NCI-H748 treated with DMSO at 0.1 percent for 48 hours (cell line): ENCODE measurements at places on chromosomes 2 and 18.

- no peak for DNase-seq
Measured at GRCh38 chr2:95390272-95390880, 12.1 kb upstream of the FAHD2A start.

- DNase-seq: no peak
Measured at GRCh38 chr2:193141-193671, 70.6 kb downstream of the SH3YL1 start.

DNA sequence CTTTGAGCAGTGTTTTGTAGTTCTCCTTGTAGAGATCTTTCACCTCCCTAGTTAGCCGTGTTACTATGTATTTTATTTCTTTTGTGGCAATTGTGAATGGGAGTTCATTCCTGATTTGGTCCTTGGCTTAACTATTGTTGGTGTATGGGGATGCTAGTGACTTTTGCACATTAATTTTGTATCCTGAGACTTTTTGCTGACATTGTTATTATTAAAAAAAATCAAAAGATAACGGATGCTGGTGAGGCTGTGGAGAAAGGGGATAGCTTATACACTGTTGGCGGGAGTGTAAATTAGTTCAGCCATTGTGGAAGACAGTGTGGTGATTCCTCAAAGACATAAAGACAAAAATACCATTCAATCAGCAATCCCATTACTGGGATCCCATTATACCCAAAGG lies 17.0 kb upstream of the ZNF397 start:
- no peak for DNase-seq

DNA sequence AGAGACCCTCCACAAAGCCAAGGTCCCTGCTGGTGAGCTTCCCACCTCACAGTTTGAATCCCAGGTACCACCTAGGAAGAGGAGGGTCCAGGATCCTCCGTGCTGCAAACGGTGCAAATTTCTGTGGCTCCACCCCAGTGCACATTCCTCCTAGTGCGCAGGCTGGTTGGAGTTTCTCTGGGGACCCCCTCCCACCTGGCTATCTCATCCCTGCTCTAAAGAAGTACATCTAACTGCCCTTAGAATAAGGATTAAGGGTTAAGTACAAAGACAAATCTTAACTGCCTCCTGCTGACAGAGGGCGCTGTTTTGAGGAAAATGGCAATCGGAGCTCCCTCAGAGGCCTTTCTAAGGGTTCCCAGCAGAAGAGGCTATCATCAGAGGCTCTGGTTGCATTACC lies 109.6 kb upstream of the FSIP2 start:
- no peak for DNase-seq

- no peak for DNase-seq
Measured at GRCh38 chr2:172947461-172948153, 128.0 kb upstream of the MAP3K20 start.

- no peak for DNase-seq
Measured at GRCh38 chr2:68272246-68272994, 20.1 kb upstream of the PPP3R1 start.

DNA sequence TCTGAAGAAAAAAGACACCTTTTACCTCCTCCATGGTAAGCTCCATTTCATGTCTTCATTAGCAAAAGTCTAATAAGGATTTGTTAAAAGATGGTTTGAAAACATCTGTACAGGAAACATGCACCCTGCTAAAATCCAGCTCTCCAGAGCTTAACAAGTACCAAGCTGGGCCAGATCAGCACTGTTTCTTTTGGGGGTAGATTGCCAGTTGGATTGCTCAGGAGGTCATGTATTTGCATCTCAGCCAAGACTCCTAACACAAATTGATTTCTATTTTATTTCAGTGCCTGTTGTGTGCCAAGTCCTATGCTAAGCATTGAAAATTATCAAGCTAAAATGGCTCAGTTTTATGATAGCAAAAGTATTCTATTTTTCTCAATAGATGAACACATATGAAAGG lies 3.4 kb upstream of the TMEM182 start:
- no peak for DNase-seq

- no peak for DNase-seq
Measured at GRCh38 chr2:26811261-26811660, 25.4 kb downstream of the CENPA start.

GRCh38 chr2:86053166-86053565 lies 52.5 kb downstream of the POLR1A start:
- DNase-seq: no peak

DNA sequence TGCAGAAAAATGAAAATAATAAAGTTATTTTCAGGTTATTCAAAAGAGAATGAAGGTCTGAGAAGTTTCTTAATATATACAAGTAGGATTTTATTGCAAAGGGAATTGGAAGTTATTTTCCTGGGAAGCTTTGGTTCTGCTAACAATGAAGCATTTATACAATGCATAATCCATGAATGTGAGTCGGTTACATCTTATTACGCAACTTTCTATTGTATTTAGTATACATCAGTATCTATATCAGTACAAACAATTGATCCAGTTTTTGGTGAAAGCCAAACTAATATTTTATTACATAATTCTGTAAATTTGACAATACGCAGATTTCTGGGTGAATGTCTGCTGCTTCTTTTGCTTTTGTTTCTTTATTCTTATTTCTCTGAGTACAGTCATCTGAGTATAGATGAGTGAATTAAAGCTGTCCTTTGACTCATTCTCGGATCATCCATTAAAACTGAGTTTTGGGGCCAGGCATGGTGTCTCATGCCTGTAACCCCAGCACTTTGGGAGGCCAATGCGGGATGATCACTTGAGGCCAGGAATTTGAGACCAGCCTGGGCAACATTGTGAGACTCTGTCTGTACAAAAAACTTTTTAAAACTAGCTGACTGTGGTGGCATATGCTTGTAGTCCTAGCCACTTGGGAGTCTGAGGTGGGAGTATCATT lies 108.5 kb downstream of the SOCS6 start:
- DNase-seq: no peak

DNA sequence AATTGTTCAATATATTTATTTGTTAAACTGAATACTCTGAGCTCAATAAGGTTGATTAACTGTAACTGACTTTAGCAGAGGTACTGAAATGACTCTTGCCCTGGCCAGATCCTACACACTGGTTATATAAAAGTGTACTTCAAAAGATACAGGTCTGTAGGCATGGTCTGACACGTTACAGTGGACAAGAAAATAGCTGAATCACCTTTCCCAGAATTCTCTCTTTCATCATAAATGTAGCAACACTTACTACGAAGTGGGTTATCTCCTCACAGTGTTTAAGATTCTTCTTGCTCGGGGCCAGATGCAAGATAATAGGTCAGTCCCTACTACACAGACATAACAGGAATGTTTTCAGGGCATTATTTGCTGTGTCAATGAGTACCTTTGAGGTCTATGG lies 107.0 kb upstream of the ZC3H15 start:
- no peak for DNase-seq

DNA sequence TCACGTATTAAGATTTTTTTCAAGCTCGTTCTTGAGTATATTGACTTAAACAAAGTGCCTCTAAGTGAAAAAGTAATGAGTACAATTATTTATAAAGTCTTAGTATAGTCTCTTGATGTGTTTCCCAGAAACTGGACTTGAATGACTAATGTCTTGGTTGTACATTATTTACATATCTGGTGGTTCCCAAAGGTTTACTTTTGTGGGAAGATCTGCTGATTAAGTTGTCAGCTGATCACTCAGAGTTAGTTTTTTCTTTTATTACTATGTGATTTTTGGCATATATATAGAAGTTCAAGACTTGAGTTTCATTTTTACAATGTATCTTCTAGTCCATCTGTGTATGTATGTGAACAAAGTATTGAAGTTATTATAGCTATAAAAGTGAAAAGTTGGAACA lies 29.5 kb downstream of the RNF144A start:
- no peak for DNase-seq

GRCh38 chr2:210623506-210623905 lies 67.1 kb downstream of the CPS1 start:
- no peak for DNase-seq

GRCh38 chr2:6845312-6845711 lies 20.4 kb downstream of the CMPK2 start:
- DNase-seq: no peak

DNA sequence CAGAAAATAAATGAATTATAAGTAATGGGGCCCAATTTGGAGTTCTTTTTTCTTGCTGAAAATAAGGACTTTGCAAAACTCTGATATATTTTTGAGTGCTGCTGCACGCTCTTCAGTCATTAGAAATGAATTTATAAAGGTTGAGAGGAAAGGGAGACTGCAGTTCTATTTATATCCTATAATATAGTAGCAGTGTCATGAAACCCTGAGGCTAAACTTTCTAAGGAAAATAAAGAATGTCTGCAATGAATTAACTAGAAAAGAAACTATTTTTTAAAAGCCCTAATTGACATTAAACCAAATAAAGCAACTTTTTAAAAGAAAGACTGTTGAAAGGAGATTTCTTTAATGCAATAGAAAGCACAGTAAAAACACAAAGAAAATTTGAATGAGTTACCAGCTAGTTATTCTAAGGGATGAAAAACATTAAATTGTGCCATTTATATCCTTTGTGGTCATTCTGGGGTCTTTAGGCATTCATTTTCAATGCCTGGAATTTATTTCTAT lies 1072.8 kb upstream of the TMEFF2 start:
- no peak for DNase-seq

DNA sequence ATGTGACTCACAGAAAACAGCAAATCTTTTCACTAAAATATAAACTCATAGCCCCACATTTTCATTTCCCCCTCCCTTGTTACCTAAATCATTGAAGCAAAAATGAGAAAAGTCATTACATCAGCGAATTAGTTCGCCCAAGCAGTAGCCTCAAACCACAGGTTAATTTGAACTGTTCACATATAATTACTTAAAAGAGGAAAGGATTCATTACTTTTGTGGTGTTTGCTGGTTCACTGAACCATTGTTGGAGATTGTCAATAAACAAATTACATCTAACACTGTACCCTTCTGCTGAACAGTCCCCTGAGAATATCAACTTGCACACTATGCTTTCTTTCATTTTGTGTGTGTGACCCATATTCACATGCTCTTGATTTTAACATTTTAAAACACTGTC lies 238.7 kb downstream of the ERBB4 start:
- DNase-seq: peak; percentile 67

DNA sequence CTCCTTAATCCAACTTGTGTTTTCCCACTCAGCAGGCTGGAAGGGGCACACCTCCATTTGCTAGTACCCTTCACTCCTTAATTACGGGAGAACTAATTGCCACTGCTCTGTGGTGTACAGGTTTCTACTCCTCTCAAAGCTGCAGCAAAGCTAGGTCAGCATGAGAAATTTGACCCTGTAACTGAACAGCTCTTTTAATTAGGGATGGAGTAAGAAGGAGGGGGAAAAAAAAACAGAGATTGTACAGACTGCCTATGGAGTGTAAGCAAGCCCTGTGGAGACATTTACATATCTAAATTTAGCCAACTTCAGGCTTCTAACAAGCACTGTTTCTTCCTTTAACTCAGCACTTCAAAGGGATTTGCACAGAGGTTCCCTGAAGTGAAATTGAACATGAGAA lies 629.7 kb upstream of the SETBP1 start:
- peak; percentile 81 for DNase-seq

GRCh38 chr2:33342171-33342570 lies 134.3 kb upstream of the RASGRP3 start:
- peak; percentile 6 for DNase-seq

DNA sequence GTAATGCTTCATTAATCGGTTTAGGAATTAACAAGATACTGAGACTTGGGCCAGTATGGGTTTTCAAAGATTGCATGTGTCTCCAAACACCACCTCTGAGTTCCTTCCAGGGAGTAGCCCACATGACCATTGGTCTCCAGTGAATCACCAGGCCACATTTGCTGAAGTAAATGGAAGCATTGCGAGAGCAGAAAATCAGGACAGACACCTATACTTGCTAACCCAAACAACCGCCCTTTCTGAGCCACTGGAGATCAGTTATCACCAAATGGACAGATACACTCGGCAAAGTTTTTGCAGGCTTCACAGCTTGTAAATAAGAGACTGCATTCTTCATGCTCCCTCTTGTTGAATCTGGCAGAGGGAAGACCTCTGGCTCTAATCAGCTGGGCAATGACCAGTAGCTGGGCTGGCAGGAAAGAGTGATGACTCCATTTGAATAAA lies 40.9 kb downstream of the GATA6 start:
- DNase-seq: no peak

DNA sequence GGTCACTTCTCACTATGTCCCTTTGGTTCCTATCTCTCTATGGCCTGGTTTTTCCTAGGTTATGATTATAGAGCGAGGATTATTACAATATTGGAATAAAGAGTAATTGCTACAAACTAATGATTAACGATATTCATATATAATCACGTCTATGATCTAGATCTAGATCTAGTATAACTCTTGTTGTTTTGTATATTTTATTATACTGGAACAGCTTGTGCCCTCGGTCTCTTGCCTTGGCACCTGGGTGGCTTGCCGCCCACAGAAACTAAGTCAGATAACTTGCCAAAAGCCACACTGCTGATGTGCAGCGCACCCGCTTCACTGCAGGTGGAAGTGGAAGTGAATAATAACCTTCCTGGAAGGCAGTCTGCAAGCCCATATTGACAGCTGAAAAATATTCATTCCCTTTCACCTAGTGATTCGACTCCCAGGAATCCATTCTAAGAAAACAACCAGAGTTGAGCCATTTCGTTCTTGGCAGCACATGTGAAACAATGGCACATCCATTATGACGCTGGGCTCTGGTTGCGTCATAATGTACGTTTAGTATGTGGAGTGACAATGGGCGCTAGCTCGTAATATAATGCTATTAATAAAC lies 725 bp upstream of the ANKRD53 start:
- no peak for DNase-seq

- no peak for DNase-seq
Measured at GRCh38 chr2:110933420-110933819, 187.3 kb upstream of the BCL2L11 start.

DNA sequence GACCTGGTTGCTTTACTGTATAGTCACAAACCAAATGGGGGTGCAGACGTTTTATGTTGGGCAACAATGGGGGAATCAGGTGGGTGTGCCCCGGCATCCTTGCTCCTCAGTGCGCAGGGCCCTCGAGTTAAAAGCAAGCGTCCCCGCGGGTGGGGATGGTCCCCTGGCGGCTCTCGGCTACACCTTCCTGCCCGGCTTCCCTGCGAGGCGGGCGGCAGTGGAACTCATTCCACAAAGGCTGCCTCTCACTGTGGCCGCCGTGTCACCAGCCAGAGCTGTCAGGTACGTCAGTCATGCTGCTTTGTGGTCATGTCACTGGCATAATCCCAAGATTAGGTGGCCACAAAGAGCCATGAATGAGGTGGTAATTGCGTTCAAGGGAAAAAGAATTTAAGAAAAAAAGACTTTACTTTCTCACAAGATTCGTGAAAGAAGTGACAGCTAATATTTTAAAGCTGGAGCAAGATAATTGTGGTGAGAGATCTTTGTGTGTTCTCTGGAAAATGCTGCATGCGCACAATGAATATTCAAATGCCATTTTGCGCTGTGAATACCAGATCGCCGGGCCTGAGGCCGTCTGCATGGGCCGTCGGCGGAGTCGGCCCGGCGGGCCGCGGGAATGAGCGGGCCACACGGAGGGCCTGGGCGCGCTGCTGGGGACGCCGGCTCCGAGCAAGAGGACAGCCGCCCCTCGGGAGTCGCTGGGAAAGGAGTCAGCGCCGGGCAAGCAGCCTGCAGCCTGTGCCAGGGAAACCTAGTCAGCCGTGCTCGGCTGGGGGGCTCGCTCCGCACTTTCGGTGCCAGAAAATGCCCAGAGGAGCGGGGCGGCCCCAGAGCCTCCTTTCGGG lies 82.3 kb upstream of the LDLRAD4 start:
- no peak for DNase-seq

- DNase-seq: no peak
Measured at GRCh38 chr2:218435003-218435982, 16.4 kb downstream of the VIL1 start.

GRCh38 chr2:75432761-75433361 lies 127.9 kb downstream of the EVA1A start:
- no peak for DNase-seq

GRCh38 chr2:217785544-217786045 lies 217.2 kb downstream of the TNS1 start:
- peak; percentile 69 for DNase-seq
